ENCODE measurements at places on chromosomes 5 and 9.

DNA sequence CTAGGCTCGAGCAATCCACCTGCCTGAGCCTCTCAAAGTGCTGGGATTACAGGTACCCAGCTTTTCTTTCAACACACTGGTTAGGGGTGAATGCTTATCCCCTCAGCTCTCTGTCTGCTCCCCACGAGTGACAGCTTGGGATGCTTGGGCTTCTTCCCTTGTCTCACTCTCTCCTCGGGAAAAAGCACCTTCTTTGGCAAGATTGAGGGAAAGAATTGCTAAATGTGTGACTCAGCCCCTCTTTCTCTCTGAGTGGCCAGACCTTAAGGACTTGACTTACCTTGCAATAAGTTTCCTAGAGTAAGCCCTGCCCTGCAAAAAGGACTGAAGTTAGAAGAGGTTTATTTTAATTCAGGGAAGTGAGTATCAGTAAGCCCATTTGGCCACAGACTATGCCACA, 68.1 kb upstream of the ERBIN start:
- no peak for DNase-seq

- DNase-seq: no peak
Observed at GRCh38 chr9:111037708-111038330, 451 bp downstream of the LPAR1 start.

DNA sequence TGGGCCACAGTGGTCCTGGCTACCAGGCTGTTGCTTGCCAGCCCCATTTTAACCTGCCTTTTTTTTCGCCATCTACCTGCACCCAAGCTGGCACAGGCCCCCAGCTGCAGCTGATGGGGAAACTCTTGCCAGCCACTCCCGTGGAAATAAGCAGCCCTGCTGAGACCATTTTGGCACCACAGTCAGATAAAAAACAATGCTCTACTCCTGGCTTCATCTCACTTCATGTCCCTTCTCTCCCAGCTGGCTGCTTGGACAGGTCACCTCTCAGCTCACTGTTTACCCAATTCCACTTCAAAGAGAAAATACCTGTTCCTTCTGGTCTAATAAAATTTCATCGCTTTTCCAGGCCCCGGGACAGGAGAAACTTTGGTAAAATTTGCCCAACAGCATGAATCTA, 322.6 kb upstream of the SLC30A5 start:
- no peak for DNase-seq

DNA sequence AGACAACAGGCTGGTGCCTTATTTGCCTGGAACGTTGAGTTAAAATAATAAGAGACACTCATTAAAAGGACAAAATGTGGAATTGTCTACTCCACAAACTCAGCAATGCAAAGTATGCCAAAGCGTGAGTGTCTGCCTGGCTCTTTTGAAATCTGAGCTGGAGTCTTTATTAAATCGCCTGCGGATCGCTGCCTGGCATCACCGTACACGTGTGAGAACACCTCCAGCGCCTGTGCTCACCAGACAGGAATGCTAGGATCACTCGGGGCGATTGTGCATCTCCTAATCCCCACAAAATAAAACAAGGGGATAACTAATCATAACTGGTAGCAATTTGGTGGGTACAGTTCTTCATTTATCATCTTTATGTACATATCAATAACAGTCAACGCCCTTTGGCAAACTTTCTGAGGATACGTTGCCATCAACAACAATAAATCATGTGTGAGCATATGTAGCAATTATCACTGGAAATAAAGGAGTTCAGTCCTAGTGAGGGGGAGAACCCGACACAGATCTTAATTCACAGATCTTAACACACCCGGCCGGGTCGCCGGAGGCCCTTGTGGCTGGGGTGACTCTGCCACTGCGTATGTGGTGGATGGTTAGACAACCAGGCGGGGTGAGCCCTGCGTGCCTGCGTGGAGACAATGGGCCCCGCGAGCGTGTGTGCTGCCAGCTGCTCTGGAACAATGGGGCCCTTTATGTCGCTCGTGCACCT, 284.9 kb upstream of the IRX1 start:
- DNase-seq: no peak

GRCh38 chr9:79801459-79801858, 229.7 kb downstream of the TLE4 start:
- no peak for DNase-seq

- DNase-seq: no peak
Observed at GRCh38 chr9:119998614-119999013, 581.4 kb downstream of the CDK5RAP2 start.

- DNase-seq: no peak
Observed at GRCh38 chr9:84303061-84303460, 37.5 kb downstream of the SLC28A3 start.
